ENCODE measurements at places on chromosomes 5 and 9. TPM values are rescaled to one million over a fixed set of nuclear protein-coding genes. Genes with fewer than 3 reads are reported as not detected.

DNA sequence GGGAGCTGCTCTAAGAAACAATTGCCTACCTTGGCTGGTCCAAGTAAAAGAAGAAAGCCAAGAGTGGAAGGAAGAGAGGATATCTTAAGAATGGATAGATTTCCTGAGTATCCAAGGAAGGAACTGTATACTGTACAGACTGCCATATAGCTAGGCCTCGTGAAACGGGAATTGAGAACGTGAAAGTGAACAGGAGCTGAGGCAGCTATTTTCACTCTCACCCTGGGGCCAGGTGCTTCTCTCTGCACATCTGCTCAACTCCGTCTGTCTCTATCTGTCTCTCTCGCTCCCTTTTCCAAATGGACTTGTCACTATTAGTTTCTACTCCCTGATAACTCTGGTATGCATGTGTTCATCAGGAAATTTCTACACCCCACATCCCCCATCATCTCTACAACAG is 35.9 kb upstream of the TESK1 start:
- no peaks in the 10 kb centered on the region for H3K27me3 ChIP-seq
- no peak overlapping the region for H3K27ac ChIP-seq
- no peak for DNase-seq
- H3K36me3 ChIP-seq: no peaks in the 10 kb centered on the region

The NNT gene
- total RNA-seq: 60.8 TPM

The OR13F1 gene
- total RNA-seq: not detected

- no peak for DNase-seq
- no peaks in the 10 kb centered on the region for H3K27me3 ChIP-seq
- no peaks in the 10 kb centered on the region for H3K4me1 ChIP-seq
- H3K27ac ChIP-seq: no peak overlapping the region
- H3K36me3 ChIP-seq: peaks cover 10% of the 10 kb centered on the region
Measured at GRCh38 chr5:81251922-81252321, 18.8 kb downstream of the CKMT2 start.

- H3K4me1 ChIP-seq: no peaks in the 10 kb centered on the region
- H3K27me3 ChIP-seq: no peaks in the 10 kb centered on the region
- no peak overlapping the region for H3K4me3 ChIP-seq
- H3K27ac ChIP-seq: no peak overlapping the region
Measured at GRCh38 chr9:17349831-17350230, 215.0 kb downstream of the CNTLN start.

GRCh38 chr5:98773464-98774191 is at the start of gene RGMB:
TSS of gene RGMB (plus strand) at chr5:98773663. CDS start at chr5:98774071, 408 bp downstream.
- peaks cover 76% of the 10 kb centered on the region for H3K4me1 ChIP-seq
- peak; percentile 96 for DNase-seq
- peak within 1 kb of the TSS; percentile 95 for H3K4me3 ChIP-seq
- peak within 1 kb of the TSS; percentile 91 for H3K27ac ChIP-seq
- no peaks in the 10 kb centered on the region for H3K36me3 ChIP-seq
- peaks cover 8% of the 10 kb centered on the region for H3K27me3 ChIP-seq

The NUDT2 gene
- total RNA-seq: 10.4 TPM

DNA sequence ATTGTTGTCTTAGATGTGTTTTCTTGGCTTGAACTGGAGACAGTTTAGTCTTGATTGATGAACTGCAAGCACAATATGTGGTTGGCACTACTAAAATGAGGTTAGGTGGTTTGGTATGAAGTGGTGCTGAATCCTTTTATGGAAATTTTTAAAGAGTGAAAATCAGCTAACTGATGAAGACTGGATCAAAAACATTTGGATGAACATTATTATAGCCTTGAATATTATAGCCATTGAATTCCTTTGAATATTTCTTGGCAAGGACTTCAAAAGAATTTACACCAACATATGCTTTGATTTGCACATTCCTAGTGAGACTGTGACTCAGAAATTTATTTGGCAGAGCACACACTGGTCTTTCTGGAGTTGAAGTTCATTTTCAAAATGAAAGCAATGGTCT is 318.3 kb downstream of the CHSY3 start:
- H3K4me3 ChIP-seq: no peak overlapping the region
- H3K27me3 ChIP-seq: no peaks in the 10 kb centered on the region

- H3K4me3 ChIP-seq: no peak overlapping the region
- H3K4me1 ChIP-seq: no peaks in the 10 kb centered on the region
- H3K36me3 ChIP-seq: no peaks in the 10 kb centered on the region
- H3K27ac ChIP-seq: no peak overlapping the region
- H3K27me3 ChIP-seq: no peaks in the 10 kb centered on the region
- DNase-seq: no peak
Measured at GRCh38 chr5:99070362-99070761, 141.6 kb upstream of the CHD1 start.
